ENCODE measurements at places on chromosomes 3 and 15.

- DNase-seq = no peak
These were observed 51.0 kb downstream of the DPPA2 start for GRCh38 chr3:109265295-109265694.

- peak; percentile 62 for DNase-seq
These were observed at the start of gene ABHD14A for GRCh38 chr3:51974963-51975851. ABHD14A (plus strand) TSS chr3:51975064; CDS start chr3:51975136, 72 bp downstream.

DNA sequence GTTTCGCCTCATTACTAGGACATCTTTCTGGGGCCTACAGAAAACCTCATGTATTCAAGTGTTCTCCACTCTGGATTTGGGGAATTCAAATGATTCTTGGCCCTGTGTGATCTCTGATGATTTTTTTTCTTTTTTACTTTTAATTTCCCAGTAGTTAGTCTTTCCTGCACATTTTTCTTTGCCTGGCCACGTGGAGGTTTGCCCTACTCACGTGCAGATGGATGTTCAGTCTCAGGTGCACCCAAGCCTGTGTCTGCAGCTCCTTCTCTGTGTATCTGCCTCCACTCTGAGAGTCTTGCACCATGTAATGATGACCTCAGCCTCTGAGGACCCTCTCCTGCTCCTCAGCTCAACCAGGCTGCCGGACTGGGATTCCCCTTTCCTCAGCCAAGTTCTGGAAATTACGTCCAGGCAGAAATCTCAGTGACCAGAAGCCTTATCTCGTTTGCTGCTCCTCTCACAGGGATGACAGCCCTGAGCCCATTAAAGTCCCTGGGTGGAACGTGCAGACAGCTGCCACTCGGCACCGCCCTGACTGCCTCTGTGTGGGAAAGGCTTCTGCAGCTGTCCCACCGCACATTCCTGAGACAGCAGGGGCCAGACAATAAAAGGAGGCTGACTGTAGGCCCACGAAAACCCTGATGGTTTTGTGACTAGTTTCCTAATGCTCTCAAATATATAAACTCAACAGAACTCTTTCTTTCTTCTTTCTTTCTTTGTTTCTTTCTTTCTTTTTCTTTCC lies 31.4 kb upstream of the GABRB3 start:
- no peak for DNase-seq

- peak; percentile 71 for DNase-seq
These were observed 21.6 kb downstream of the B3GNT5 start for GRCh38 chr3:183274609-183275008.

DNA sequence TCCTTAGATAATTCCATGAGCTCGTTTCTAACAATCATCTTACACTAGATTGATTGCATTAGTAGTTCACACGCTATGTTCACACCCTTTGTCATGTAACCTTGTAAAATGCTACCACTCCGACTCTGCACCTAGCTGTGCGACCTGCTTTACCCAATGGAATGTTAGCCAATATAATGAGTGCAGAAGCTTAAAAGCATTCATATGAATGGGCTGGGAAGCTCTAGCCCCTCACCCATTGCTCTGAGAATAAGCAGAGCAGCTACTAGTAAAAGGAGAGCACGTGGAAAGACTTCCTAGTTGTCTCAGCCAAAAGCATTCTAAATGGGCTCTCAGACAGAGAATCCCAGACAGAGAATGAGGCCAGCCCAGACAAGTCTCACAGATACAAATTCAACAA lies 410.6 kb upstream of the UBE2E2 start:
- no peak for DNase-seq

DNA sequence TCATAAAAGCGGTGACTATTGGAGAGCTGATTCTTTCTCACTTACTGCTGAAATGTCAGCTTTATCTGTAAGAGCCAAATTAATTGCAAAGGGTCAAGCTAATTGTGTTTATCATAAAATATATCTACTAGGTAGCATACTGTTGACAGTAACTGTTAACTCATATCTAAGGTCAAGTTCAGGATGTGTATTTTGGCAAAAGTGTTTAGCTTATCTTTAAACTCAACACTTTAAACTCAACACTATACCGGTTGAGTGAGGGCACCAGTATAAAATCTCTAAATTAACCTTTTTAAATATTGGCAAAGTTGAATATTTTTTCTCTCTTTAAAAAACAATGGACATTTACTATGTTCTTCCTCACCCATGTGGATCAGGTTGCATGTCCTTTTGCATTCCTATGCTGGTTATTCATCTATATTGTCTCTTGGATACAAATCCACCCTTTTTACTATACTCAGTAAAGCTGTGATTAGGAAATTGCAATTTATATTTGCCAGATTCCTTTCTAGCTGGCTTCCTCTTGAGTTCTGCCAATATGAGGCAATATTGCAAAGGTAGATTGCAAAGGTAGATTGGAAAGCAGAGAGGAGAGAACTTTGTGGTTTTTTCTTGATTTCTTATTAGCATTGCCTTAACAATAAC lies 344.6 kb upstream of the DCBLD2 start:
- DNase-seq = peak; percentile 38

DNA sequence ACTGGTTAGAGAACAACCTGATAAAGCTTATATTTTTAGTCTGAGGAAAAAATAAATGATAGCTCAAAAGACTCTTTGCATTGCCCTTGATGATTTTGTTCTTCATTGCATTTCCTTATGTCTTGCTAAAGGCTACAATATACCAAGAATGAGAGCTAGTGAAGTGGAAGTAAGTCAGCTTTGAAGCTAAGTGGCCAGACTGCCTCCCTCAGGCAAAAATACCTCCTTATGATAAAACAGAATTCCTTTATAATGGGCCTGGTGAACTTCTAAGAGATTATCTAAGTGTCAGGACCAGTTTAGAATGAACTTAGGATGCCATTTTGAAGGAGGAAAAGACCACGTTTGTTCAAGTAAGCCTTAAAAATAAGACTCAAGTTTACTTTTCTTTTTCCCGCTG lies 678.4 kb downstream of the ROBO2 start:
- no peak for DNase-seq

DNA sequence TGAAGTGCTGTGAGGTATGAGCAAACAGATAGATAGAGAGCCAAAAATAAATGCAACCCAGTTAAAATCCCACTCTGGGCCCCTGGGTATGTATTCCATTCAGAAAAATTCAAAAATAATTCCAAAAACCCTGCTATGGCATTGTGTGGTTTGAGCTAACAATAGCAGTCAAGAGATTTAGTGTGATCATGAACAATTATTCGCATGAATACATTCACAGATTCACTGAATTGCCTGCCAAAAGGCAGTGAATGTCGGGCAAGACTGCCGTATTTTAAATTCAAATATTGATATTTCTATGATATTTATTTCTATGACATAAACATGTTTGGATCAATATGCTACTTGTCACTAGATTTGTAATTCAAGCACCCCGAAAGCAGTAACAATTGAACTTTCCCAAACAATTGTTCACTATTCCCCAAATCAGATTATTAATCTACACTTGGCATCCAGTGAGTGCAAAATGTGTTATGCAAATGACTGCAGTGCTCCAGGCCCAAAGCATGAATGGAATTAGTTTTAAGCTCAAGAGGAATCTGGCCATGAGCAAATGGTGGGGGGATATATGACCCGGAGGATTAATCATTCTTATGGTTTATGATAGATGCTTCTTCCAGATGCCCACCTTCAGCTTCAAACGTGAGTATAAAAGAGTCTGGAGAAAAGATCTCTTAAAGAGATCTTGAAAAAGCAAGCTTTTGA lies 417.0 kb upstream of the MEIS2 start:
- no peak for DNase-seq

- DNase-seq = no peak
These were observed 3.2 kb downstream of the AEN start for GRCh38 chr15:88624156-88624970.

DNA sequence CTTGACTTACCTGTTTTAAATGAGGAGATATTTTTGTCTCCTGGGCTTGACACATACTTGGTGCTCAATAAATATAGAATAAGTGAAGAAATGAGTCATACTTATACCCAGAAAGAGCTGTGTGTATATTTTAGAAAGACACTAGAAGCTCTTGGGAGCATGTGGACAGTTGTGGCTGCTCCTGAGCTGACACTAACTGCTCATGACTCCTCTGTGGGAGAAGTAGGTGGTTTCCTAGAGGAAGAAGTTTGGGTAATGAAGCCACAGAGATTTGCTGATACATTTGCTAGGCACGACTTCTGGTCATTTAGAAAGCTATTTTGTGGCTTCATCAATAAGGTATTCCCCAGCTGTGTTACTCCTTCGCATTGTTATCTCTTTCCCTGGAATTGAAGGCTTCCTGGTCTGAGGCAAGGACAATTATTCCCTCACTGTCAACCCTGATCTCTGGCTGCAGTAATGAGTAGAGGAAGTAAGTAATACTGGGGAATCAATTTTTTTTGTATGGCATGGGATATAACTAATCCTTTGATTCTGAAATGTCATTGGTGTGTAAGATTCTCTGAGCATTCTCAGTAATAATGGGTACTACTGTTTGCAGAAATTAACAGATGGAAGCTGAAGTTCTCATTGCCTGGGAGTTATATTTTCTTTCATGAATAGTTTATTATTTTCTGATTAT lies 79.6 kb upstream of the DCBLD2 start:
- peak; percentile 98 for DNase-seq

DNA sequence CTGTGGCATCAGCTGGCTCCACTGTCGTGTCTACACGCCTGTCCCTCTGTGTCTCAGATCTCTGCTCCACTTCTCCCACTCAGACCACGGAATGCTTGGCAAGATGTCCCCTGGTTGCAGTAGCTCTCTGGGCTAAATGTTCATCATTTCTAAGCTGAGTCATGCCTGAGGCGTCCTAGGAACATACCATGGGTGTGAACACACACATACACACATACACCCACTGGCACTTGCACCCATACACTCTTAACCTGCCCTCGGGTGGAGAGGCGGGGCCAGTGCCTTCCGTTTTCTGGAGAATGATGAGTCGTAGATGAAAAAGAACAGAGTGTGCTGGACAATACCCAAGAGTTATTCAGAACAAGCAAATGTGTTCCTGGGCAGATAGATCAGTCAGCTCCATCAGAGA lies 72.4 kb downstream of the SENP2 start:
- DNase-seq = peak; percentile 99

- no peak for DNase-seq
These were observed 288.8 kb upstream of the LRRFIP2 start for GRCh38 chr3:37463163-37463562.

DNA sequence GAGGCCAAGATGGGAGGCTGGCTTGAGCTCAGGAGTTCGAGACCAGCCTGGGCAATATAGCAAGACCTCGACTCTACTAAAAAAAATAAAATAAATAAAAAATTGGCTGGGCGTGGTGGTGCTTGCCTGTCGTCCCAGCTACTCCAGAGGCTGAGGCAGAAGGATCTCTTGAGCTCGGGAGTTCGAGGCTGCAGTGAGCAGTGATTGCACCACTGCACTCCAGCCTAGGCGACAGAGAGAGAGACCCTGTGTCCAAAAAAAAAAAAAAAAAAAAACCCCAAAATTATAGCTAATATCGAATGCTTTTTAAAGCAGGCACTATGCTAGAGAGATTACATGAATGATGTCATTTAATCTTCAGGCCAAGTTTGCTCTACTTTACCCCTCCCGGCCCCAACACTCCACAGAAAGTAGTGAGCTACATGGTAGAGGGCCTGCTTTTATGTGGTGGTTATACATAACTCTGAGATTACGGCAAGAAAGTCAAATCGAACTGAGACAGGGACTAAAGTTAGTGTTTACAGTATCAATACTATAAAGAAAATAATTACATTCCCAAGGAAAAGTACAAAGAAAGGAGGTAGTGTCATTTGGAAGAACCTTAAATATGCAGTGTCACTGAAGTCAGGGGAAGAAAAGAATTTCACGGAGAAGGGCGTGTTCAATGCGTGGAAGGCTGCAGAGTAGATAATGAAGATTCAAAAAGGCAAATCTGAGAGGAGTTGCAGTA lies 1.1 kb downstream of the ADPGK start:
- peak; percentile 17 for DNase-seq

GRCh38 chr15:56734013-56734635 lies 815 bp upstream of the ZNF280D start:
- no peak for DNase-seq

GRCh38 chr15:76190070-76190564 lies 121.2 kb downstream of the ETFA start:
- DNase-seq = no peak

DNA sequence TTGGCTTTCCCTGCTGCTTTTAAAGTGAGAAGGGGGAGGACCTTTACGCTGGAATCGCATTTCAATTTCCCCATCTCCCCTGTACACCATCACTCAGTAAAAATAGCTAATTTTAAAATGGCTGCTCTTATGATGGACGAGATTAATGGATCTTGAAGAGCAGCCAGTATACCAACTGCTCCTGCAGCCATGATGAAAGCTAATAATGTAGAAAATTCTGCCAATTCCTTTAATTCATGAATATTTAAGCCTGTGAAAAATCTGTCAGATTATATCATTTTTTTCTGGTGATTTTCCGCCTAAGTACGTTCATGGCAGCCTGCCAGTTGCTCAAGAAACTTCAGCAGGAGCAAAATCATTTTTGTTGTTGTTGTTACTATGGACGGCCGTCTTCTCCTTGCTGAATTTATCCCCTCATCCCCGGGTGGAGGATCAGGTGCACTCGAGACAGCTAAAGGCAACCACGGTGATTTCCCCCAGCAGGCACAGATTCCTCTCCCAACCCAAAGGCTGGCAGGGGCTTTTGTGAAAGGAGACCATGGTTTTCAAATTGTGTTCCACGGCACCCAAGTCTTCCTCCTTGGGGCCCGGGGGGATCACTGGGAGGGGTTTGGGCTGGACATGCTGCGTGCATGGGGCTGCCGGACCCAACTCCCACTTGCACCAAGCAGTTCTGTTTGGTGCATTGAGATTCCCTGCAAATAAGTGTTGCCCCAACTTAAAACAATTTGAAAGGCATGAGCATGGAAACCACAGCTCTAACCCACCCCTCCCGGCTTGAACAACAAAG lies 289.6 kb downstream of the UACA start:
- DNase-seq = no peak

- DNase-seq = no peak
These were observed 13.6 kb downstream of the HAPLN3 start for GRCh38 chr15:88881775-88882174.

- DNase-seq = no peak
These were observed 109.5 kb upstream of the IL12A start for GRCh38 chr3:159879146-159879545.

GRCh38 chr15:84034578-84035398 lies 200.8 kb upstream of the GOLGA6L4 start:
- DNase-seq = peak; percentile 32

DNA sequence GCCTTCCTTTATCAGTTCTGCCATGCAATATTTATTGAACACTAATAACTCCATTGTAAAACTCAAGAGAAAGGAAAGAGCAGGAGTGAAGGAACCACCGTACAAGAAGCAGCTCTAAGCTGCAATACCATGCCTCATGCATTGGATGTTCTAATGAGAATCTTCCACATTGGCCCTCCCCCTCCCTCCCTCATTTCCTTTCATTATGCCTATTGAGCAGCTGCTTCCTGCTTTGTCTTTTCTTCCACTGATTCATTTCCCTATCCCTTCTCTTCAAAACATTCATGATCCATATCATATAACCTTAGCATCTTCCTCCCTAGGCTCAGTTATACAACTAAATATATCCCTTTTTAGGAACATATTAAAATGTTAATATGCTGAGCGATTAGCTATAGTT lies 698.7 kb upstream of the GOLIM4 start:
- DNase-seq = no peak

GRCh38 chr15:100114100-100114499 lies 227.7 kb downstream of the ADAMTS17 start:
- DNase-seq = peak; percentile 18
